Esophagus squamous epithelium (tissue), 5 donors: ENCODE measurements at places on chromosomes 7 and 10. TPM values are rescaled to one million over a fixed set of nuclear protein-coding genes. Genes with fewer than 3 reads are reported as not detected.

The ABCF2 gene
- total RNA-seq: 44.7 TPM

The PTPN20 gene
- 4.5 TPM for total RNA-seq

- DNase-seq: no peak
Observed at GRCh38 chr7:70134029-70134770, 535.9 kb downstream of the AUTS2 start.

DNA sequence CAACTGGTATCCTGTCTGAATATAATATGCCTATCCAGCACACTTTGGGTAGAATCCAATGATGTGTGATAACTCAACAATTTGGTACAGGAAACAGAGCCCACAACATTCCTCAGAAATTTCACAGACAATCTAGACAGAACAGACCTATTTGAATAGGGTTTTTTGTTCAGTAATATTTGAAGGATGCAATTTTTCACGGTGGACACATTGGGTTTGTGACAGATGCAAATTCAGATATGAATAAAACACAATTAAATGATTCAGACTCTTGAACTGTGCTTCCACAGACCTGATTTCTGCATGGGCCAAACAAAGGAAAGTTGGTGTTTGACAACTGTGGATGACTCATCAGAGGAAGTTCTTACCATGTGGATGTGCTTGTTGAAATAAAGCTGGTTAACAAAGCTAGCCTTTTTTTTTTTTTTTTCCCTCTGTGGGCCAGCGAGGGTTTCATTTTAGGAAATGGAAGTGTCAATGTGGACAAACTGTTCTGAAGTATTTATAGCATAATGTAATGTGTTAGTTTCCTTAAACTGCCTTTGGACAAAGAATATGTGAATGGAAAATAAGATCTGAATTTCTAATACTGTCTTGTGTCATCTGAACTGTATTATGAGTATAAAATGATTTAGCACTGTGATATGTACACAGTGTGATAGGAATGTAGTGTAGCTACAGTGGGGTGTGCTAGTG lies 43.2 kb upstream of the FAM133B start:
- DNase-seq: no peak

- no peak for DNase-seq
Observed at GRCh38 chr10:50440489-50440888, 183.3 kb downstream of the SGMS1 start.

DNA sequence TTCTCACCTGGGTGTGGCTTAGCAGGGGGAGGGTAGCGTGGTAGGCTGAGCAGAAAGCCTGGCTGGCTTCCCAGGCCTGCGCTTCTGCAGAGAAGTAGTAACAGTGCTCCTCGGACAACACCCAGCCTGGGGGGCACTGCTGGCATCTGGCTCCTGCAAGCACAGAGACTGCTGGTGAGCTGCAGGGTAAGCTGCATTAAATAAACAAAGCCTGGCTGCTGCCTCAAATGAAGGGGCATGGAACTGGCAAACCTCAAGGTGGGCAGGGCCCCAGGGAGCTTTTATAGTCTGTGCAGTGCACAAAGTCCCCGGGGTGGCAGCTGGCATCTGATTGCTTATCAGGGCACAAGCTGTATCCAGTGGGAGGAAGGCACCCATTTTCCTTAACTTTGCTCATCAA lies 3.9 kb downstream of the KLRG2 start:
- DNase-seq: no peak

- no peak for DNase-seq
Observed at GRCh38 chr7:155681663-155682062, 37.2 kb downstream of the RBM33 start.

The SMNDC1 gene
- total RNA-seq: 9.5 TPM

DNA sequence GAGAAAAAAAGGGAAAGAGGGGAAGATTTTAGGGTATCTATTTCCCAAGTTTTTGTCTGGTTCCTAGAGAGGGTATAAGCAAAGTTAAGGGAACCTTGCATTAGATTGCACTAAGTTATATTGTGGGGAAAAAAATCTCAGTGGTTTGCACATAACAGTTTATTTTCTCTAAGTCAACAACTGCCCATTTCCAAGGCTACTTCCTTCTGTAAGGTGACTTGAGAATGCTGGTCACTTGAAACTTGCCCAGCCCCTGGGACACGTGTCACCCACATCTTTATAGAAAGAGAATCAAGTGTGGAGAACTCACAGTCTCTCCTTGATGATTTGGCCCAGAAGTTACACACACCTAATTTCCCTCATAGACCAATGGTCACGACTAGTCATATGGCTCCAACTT lies 488.6 kb upstream of the PODXL start:
- no peak for DNase-seq

DNA sequence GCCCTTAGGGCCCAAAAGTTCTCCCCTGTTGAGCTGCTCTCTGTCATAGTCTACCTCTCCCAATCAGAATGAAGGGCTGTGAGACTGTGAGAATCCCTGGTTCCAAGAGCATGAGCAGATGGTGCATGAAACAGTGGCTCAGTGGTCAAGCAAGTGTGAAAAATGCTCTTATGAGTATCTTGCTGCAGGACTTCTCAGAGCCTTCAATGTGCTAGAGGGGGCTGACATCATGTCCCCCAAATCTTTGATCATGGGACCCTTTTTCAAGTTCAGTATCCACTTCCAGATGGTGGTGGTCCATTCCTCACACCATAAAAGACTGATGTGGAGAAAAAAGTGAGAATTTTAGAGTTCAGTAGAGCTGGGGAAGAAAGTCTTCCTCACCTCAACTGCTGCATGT lies 265.3 kb upstream of the HABP2 start:
- DNase-seq: no peak

DNA sequence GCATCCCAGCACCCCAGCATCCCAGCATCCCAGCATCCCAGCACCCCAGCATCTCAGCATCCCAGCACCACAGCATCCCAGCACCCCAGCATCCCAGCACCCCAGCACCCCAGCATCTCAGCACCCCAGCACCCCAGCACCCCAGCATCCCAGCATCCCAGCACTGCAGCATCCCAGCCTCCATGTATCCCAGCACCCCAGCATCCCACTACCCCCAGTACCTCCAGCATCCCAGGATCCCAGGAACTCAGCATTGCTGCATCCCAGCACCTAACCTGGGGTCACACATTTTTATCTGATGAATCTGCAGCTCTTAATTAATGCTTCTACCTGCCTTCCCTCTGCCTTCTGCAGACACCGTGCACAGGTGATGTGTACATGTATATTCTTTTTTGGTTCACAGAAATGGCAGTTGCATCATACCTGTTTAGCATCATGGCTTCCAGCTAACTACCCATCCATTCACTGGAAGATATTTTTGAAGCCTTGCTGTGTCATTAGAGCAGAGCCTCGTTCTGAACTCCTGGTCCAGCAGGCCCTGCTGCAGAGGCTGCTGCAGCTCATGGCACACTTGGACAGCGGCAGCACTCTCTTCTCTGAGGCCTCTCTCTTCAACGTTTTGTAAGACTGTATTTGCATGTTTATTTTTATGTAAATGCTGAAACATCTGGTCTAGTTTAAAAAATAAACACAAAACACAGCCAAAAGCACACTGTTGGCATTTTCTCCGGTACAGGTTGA lies 4.6 kb upstream of the CFAP46 start:
- no peak for DNase-seq

DNA sequence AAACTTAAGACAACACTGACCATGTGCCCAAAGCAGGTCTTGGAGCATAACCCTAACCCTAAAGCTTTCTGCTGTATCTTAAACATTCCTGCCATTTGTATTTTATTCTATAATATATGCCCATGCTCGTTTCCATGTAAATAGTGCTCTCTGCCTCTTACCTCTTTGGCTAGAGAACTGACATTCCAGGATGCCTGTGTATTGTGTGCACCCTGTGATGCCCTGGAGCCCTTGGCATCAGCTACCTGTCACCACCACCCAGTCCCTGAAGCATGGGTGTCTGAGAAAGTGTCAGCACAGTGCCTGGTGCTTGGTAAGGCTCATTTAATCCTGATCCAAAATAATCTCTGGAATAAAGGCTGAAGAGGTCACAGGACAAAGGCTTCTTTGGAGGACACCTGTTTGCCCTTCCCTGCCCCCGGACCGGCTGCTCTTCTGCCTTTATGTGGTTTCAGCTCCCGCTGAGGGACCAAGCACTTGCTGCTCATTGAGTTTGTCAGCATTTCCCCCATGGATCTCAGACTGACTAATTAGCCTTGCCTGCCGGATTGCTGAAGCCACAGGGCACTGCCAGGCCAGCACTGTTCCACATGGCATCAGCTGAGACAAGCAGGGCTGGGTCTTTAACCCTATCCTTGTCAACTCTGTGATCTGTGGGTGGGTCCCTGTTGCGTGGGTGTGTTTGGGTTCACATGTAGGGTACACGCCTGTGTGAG lies 139.1 kb upstream of the SORCS3 start:
- no peak for DNase-seq

DNA sequence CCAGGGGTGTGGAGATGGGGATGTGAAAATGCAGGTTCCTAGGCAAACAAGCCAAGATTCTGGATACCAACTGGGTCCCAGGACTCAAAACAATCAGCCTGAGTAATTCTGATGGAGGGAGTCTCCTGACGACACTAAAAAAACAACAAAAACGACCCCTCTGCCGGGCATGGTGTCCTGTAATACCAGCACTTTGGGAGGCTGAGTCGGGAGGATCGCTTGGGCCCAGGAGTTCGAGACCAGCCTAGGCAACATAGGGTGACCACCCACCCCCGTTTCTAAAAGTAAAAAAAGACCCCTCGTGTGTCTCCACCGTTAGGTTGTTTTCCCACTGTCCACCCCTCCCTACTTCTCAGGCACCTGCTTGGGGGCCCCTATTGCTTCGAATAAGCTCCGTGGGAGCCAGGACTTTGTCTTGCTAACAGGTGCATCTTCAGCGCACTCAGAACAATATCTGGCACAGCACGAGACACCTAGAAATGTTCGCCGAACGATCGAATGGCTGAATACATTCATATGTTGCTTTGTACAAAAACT lies 743 bp upstream of the NRF1 start:
- no peak for DNase-seq

The HOXA5 gene
- 6.3 TPM for total RNA-seq

The ZNF22 gene
- 3.6 TPM for total RNA-seq

DNA sequence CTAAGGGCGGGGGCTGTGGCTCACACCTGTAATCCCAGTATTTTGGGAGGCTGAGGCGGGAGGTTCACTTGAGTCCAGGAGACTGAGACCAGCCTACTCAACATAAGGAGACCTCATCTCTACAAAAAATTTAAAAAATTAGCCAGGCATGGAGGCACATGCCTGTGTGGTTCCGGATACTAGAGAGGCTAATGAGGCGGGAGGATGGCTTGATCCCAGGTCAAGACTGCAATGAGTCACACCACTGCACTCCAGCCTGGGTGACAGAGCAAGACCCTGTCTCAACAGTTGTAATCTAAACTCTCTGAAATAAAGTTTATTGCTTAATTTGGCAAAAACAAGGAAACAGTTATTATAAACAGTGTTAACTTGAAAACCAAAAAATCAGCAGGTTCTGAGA lies 123.3 kb downstream of the USP6NL start:
- no peak for DNase-seq

The GPR26 gene
- not detected for total RNA-seq

DNA sequence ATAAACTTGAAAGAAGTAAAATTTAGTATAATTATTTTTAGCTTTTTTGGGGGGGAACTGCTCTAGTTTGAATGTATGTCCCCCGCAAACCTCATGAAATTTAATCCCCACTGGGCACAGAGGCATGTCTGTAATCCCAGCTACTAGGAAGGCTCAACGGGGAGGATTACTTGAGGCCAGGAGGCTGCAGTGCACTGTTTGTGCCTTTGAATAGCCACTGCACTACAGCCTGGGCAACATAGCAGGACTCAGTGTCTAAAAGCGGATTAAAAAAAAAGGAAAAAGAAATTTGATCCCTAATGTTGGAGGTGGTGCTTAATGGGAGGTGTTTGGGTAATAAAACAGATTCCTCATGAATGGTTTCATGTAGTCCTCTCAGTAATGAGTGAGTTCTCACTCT lies 43.1 kb upstream of the PHF14 start:
- DNase-seq: no peak

The IFIT1B gene
- not detected for total RNA-seq

DNA sequence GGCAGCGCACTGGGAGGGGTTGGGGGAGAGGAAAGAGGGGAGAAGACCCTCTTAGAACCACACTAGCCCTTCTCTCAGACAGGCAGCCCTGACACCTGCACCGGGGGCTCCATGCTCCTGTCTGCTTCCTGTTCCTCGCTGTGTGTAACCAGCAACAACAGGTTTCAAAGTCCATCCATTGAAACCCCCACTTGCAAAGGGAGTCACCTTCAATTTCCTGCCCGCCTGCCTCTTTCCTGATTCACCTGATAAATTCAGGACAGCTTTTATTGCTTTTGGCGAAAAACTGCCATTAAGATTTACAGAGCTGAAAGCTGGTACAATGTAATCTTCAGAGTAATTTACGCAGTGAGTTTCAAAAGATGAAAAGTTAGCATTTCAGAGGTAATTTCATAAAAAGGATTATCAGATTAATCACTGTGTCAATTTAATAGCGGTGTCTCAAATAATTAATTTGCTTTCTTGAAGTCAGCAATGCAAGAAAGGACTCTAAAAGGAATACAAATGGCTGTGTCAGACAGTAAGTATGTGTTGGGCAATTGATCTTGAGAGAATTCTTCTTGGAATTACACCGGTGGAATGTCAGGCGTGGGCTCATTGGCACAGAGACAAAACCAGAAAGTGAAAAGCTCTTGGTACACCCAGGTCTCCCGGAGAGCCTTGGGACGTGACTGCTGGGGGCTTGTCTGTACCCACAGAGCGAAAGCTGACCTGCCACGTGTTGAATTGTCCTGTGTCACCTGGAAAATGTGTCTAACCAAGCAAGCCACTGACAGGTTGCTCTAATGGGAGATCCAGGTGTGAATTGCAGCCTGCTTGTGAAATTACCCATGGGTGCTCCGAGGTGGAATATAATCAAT lies 60.7 kb downstream of the TMEM209 start:
- no peak for DNase-seq

- no peak for DNase-seq
Observed at GRCh38 chr7:30700941-30701340, 18.7 kb upstream of the CRHR2 start.

DNA sequence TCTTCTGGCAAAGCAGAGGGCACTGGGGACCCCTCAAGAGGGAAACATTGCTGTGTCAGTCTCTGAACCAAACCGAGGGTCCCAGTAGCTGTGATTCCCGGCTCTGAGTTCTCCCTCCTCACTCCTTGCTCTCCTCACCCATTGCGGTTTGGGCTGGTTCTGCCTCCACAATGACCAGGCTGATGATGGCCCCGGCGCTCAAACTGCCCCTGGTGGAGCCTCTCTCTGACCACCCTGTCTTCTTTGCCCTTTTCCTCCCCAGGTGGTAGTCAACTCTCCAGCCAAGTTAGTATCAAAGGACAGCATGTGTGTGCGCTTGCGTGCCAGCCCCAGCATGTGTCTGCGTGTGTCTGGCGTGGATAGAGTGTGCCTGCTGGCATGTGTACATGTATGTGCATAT lies 17.1 kb downstream of the LDB3 start:
- no peak for DNase-seq

The DGKI gene
- total RNA-seq: not detected

DNA sequence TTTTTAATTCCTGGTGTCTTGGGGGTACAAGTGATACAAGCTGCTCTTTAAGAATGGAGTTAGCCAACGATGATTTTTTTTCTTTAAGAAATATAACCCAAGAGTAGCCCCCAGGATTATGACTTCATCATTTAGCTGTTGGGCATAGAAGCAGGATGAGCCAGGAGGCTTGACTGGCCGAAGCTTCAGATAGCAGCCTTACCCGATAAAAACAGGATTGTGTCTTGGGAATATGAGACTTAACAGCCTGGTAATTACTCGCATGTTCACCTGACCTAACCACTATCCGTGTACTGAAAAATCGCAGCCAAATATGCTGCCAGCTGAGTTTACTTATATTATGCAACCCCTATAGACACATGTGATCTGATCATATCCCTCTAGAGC lies 346.0 kb upstream of the BMPER start:
- DNase-seq: no peak

The SFTPA1 gene
- not detected for total RNA-seq

The FKBP6 gene
- not detected for total RNA-seq
